ENCODE measurements at places on chromosomes 1 and 21.

DNA sequence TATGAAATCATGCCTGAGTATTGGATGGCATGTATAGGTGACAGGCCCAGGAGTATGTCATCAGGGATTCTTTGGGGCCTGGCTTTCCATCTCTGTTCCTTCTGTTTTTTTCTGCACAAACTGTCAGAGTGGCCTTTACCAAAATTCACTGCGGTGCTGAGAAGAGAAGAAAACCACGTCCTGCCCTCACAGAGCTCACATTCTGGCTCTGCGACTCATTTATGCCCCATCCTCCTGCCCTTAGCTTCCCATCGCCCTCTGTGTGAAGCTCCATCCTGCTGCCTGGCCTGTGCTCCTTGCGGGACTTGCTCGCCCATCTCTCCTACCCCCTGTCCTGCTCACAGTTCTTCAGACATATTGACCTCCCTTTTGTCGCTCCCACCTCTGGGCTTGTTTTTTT lies 73.4 kb downstream of the HUNK start:
- DNase-seq: peak; percentile 38

- no peak for DNase-seq
Measured at GRCh38 chr1:42669936-42670335, 11.7 kb downstream of the PPIH start.

- no peak for DNase-seq
Measured at GRCh38 chr1:38241594-38242334, 195.2 kb upstream of the POU3F1 start.

DNA sequence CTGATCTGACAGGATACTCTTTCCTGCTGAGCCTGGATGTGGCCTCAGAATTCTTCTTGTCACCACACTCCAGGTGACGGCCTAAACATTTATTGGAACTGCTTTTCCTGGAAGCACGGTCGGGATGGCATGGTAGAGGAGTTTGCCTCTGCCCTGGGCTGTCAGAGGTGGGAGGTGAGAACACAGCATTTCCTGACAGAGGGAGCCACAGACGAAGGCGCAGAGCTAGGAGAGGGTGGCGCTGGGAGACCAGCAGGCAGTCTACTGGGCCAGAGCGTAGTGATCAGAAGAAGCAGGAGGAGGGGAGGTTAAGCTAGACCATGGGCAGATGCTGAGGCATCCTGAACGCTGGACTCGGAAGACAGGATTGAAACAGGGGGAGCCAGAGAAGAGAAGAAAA lies 153.5 kb upstream of the COA6 start:
- DNase-seq: no peak

All from fibroblast of skin of right quadriceps (primary cell).